Activated T-helper 2 cell treated with anti-CD3 and anti-CD28 coated beads, Interferon-gamma antibody, Interleukin-2, Interleukin-4, amounts not matched to agents 10 μg/mL and 5 μg/mL and 100 μg/mL, durations not matched to agents 14 hours and 24 hours and 36 hours (primary cell): ENCODE measurements at places on chromosomes 7 and 10.

GRCh38 chr7:45089341-45089891 lies 647 bp upstream of the NACAD start:
- DNase-seq = peak; percentile 64

DNA sequence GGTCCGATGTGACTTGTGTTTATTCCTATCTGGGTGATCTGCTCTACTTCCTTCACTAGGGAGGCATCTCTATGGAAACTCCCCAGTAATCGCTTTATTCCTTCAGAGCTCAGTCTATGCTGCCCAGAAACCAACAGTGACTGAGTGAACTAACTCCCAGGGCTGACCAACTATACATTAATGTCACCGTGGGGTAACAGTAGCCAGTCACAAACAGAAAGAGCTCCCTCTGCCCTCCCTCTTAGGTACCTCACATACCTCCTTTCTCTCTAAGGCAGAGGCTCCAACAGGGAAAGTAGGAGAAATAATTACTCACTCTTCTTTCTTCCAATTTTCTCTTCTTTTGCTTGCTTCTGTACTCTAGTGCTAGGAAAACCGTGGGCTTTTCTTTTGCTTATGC lies 855.0 kb downstream of the REEP3 start:
- no peak for DNase-seq

GRCh38 chr7:84693483-84693882 lies 493.4 kb downstream of the SEMA3D start:
- no peak for DNase-seq

DNA sequence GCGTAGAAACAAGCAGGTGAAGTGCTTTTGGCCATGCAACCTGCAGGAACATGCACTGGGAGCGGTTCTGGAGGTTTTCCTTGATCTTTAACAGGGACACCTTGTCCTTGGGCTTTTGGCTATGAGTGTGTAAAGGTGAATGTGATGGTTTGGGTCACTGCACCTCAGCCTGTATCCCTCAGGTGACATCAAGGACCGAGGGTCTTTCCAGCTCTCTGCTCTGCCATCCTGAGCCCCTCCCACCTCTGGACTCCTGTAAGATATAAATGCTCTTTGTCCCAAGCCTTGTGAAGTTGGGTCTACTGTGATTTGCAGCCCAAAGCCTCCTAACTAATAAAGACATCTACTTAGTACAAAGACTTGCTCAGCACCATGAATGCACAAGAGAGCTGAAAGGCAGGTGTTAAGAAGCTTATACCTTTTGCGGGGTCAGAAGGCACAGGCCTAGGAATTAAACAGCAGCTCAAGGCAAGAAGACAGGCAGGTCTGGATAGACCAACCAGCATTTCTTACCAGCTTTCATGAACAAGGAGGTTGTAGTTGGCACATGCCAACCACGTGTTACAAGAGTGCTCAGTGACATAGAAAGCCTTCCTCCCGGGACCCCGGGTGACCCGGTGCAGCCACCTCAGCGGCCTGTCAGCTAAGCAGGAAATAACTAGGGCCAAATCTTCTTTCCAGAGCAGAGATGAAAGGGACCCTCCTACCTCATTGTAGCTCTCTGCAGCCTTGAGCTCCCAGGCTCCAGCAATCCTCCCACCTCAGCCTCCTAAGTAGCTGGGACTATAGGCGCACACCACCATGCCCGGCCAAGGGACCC lies 89.9 kb downstream of the CARD11 start:
- DNase-seq = no peak

GRCh38 chr10:70672165-70673042 lies at the start of gene ADAMTS14:
Gene ADAMTS14 (plus strand): TSS chr10:70672506. CDS start chr10:70672803, 297 bp downstream.
- DNase-seq = no peak

- no peak for DNase-seq
Observed at GRCh38 chr7:87709258-87709657, 81.1 kb downstream of the RUNDC3B start.

DNA sequence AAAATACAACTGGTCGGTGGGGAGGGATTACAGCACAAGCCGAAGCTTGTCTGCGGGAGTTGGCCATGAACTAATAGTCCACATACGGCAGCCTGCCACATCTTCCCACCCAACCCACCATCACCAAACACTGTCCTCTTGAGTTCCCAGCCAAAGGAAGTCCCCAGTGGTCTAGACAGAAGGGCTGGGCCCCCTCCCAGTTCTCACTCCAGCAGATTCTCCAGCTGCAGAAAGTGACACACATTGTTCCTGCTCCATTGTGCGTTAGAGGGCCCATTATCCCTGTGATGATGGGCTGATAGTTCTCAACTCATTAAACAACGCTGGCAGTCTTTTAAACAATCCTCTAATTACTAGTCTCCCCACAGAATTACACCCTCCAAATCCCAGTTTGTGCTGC lies 148.0 kb downstream of the FGFR2 start:
- no peak for DNase-seq

- no peak for DNase-seq
Observed at GRCh38 chr7:137791930-137792329, 54.8 kb downstream of the DGKI start.

GRCh38 chr7:5647816-5648215 lies 133.6 kb downstream of the RNF216 start:
- DNase-seq = no peak

- DNase-seq = no peak
Observed at GRCh38 chr7:47827351-47827756, 120.9 kb downstream of the PKD1L1 start.

GRCh38 chr7:9582824-9583223 lies 1149.4 kb downstream of the NXPH1 start:
- DNase-seq = no peak

- no peak for DNase-seq
Observed at GRCh38 chr7:117973975-117974374, 100.7 kb upstream of the CTTNBP2 start.

GRCh38 chr10:32095116-32095733 lies 39.0 kb upstream of the KIF5B start:
- no peak for DNase-seq

GRCh38 chr7:126820925-126821324 lies 431.8 kb downstream of the GRM8 start:
- no peak for DNase-seq

- no peak for DNase-seq
Observed at GRCh38 chr7:48360574-48360973, 189.3 kb downstream of the ABCA13 start.

DNA sequence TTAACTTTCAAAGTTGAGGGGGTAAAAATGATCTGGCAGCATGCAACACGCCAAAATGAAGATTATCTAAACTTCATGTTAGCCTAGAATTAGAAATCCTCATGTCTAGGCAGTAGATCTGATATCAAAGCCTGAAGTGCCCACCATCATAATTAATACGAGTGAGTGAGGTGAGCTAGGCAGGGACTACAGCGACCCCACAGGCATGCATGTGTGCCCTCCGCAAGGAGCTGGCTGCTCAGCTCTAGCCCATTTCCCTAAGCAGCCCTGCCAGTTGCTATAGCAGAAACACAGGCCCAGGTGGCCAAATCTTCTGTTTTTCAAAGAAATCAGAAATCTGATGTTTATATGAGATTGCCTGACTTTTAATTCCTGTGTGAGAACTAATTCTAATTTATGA lies 93.1 kb upstream of the IFRD1 start:
- no peak for DNase-seq

DNA sequence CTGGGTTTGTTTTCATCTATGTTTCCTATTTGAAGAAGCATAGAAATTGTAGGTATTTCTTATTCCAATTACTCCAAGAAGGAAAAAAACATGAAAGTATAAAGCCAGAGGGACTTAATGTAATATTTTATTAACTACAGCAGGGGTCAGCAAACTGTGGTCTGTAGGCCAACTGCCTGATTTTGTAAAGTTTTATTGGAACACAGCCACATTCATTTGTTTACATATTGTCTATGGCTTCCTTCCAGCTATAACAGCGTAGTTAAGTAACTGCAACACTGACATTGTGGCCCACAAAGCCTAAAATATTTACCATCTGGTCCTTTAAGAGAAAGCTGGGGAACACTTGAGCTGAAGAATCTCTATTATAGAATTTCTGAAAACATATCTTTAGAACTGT lies 306.2 kb downstream of the BICC1 start:
- DNase-seq = no peak

DNA sequence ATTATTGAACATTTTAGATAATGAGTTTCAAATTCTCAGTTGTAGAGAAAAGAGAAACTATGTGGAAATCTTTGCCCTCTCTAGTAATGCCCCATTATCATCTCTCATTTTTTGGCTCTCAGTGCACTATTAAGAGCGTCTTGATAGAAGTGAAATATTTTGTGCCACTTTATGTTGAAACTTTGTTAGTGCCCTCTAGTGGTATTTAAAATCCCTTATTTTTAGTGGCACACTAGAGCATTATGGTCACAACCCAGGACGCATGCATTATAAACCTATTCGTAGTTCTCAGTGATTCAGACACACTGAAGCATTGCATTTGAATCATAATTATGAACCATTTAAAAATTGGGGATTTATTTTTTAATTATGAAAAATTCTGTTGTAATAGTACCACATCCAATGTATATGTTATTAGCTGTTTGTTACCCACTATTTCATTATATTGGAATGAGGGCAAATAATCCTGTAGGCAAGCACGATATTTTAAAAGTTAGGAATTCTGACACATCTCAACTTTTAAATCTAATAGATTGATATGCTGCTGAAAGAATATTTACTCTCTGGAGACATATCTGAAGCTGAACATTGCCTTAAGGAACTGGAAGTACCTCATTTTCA lies 21.9 kb downstream of the PDCD4 start:
- no peak for DNase-seq

DNA sequence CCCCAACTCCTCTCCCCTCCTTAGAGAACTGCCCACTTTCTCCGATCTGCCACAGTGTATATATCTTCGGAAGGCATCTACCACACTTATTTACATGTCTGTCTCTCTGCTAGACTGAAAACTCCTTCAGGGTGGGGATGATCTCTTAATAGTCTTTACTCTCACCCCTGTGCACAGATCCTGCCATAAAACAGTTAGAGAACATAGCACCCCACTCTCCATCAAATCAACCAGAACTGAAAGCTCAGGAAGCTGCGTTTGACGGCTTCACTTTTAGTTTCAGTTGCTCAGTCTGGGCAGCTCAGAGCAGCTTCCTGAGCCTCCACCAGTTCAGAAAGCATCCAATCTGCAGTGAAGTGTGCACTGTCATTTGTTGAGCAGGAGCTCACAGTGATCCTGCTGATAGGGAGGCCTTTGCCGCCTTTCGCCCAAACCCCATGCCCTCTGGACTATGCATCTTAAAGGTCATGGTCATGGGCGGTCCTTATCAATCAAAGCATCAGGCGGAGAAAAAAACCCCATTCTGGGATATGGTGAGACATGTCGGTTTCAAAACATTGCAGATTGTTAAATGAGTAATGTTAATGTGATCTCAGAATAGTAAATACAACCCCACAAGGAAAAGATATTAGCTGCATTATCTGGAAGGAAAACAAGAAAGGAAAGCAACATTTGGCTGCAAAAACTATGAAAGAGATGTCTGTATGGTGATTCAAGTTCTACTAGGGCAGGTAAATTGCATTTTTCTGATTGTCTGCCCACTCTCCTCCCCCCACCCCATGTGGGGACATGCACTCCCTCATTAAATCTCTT lies 167.1 kb upstream of the ADO start:
- peak; percentile 75 for DNase-seq

GRCh38 chr10:89364531-89364930 lies 13.3 kb upstream of the IFIT1B start:
- no peak for DNase-seq

DNA sequence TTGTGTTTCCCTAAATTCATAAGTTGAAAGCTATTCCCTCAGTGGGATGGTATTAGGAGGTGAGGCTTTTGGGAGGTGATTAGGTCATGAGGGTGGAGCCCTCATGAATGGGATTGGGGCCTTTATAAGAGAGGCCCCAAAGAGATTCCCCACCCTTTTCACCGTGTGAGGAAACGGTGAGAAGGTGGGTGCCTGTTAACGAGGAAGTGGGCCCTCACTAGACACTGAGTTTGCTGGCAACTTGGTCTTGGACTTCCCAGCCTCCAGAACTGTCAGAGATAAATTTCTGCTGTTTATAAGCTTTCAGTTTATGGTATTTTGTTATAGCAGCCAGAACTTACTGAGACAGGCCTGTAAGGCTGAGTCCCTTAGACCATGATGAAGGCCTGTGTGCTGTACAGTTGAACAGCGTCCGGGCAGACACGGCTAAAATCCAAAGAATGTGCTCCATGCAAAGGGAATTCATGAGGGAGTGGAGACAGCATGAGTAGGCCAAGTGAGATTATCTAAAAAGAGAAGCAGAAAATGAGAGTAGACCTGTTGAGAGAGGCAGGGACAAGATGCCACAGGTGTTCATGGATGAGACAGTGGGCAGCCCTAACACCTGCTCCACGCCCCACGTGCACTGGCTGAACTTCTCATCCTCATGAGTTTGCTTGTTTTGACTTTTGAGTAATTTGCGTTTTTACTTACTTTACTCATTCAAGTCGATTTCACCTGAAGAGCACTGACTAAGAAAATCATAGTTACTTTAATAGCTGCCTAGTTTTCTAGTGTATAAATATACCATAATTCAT lies 66.9 kb upstream of the SFMBT2 start:
- DNase-seq = no peak

DNA sequence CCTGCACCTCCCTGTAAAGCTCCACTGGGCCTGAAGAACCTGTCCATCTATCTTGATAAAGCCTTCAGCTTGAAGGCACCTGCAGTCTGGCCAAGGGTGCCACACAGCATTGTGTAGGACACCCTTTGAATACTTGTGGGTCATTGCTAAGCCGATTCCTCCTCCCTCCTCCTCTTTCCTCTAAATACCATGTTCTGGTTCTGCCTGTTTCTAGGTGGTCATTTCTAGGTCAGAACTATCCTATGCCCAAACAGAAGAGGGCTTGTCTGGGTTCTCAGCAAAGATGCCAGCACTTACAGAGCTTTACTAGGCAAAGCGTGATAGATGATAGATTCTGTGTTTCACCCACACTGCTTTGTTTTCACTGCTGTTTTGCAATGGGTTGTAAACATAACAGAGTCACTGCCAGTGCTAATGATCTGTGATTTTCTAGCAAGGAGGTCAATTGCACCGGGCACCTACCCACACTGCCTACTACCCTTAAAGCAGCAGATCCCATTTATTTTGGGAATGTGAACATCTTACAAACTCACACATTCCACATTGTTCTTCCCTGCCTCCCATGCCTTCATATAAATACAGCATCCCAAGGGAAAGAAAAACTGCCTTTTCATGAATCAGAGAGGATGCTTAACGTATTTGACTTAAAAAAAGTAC lies 279.1 kb upstream of the PITRM1 start:
- DNase-seq = no peak

DNA sequence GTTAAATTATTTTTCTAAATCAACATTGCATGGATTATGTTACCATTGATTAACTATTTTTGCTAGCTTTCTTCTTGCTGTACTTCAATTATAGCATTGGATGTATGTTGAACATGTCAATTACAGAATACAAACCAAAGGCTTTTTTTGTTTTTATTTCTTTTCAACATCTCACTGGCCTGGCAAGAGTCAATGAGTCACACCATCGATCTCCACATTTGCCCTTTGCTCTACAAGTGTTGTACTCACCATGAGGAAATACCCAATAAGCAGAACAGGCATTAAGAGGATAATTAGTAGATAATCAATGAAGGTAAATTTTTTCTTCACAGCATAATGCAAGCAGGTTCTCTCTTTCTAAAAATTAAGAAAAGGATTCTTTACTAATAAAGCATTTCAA lies 23.3 kb downstream of the ANKRD22 start:
- no peak for DNase-seq

- no peak for DNase-seq
Observed at GRCh38 chr10:24726626-24727025, 2.9 kb upstream of the ARHGAP21 start.
